ENCODE measurements at places on chromosomes 5 and 9.

- DNase-seq, result peak; percentile 25
Measured at GRCh38 chr5:56154732-56155484, 78.2 kb downstream of the ANKRD55 start.

DNA sequence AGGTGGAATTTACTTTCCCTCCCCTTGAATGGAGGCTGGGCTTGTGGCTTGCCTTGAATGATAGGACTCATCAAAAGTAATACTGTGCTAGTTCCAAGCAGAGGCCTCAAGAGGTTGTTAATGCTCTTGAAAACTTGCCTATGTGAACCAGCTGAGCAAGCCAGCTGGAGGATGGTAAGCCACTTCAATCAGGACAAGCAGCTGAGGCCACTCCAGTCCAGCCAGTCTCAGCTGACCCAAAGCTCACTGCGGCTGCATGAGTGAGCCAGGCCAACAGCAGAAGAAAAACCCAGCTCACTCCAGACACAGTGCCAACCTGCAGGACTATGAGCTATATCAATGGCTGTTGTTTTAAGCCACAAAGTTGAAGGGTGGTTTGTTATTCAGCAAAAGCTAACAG is 182.8 kb downstream of the MCTP1 start:
- no peak for DNase-seq

DNA sequence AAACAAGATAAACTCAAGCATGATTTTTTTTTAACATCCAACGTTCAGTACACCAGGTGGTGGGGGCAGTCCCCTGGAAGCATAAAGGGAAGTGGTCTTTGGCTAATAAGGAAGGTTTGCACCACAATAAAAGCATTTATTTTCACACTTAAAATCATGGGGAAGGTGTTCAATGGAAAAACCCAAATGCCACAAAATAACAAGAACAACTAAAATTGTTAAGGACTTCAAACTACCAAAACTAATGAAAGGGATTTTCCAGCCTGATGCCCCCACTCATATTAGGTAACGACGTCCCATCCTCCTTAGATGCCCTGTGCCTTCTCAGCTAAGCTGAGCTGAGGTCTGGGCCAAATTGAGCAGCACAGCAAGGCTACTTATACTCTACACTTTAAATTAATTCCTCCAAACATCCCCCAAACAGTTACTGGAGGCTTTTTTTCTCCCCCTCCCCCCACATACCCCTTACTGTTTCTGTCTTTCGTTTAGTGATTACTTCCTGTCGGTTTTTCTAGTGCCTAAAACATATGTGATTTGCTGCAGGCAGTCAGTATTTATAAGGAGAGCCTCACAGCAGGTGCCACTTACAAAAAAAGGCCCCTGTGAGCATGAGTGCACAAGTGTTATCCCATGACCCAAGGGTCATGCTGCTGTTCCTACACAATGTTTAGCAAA is 259.7 kb upstream of the ZNF608 start:
- DNase-seq, result no peak

DNA sequence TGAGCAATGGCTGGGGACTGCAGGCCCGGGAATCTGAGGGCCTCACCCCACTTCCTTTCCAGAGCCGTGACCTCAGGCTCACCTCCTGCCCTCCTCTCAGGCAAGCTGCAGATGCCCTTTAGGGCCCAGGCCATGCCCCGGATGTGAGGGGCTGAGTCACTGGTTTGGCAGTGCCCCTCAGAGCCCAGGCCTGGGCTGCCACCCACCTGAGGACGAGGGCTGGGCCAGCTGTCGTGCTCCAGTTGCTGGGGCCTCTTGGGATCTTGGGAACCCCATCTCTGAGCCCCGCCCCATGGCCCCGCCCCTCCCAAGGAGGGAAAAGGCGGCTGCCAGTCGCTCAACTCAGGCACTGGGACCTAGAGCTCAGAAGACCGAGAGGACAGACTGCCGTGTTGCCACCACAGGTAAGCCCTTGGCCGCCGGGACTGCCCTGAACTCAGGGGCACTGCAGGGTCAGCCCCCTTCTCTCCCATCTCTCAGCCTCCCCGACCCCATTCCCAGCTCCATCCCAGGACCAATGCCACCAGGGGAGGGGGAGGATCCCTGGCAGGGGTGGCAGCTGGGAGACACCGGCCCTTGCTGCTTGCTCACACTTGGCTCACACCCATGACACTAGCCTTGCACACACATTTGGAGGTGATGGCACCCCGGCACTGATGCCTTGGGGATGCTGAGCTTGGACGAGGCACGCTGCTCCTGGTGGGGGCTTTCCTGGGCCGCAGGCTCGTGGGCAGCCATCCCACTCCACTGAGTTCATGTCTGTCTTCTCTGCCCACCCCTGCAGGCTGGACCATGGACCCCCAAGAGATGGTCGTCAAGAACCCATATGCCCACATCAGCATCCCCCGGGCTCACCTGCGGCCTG is at the start of gene CYSRT1:
TSS of gene CYSRT1 (plus strand) at position 345 of the 865 bp plus-strand sequence. CDS start at position 793, 448 bp downstream.
- no peak for DNase-seq

GRCh38 chr5:134103397-134103796 is 11.1 kb upstream of the TCF7 start:
- no peak for DNase-seq

- no peak for DNase-seq
Measured at GRCh38 chr5:132354381-132355139, 14.9 kb upstream of the SLC22A5 start.

DNA sequence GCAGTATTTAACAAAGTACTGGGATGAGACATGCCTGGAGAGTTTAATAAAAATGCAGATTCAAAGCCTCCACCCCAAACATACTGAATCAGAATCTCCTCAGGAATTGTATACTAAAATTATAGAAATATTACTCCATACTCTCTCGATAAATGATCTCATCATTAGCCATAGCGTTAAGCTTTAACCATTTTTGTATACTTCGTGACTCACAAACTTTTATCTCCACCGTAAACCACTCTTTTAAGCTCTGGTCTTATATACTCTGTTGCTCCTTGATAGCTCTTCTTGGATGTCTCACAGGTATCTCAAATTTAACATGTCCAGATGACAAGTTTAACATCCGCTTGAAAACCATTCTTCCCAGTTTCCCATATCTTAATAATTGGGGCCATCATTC is 327.8 kb downstream of the ADGRV1 start:
- DNase-seq, result no peak

- peak; percentile 18 for DNase-seq
Measured at GRCh38 chr5:171221916-171222315, 87.1 kb upstream of the TLX3 start.

DNA sequence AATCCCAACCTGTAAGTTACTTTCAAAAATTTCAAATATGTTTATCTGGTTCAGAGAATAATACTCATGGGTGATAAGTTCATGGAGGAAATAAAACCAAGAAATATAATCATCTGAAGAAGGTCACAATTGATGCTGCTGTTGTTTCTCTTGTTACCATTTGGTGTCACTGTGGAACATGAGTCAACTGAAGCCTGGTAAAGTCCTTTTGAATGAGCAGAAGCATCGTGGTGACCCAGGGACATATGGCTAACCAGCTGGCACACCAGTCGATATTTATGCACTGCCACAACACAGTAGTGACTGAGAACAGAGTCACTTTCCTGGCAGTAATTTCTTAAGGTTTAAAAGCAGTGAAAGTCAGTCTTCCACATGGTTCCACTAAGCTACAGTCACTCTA is 612.9 kb upstream of the TLE4 start:
- no peak for DNase-seq

DNA sequence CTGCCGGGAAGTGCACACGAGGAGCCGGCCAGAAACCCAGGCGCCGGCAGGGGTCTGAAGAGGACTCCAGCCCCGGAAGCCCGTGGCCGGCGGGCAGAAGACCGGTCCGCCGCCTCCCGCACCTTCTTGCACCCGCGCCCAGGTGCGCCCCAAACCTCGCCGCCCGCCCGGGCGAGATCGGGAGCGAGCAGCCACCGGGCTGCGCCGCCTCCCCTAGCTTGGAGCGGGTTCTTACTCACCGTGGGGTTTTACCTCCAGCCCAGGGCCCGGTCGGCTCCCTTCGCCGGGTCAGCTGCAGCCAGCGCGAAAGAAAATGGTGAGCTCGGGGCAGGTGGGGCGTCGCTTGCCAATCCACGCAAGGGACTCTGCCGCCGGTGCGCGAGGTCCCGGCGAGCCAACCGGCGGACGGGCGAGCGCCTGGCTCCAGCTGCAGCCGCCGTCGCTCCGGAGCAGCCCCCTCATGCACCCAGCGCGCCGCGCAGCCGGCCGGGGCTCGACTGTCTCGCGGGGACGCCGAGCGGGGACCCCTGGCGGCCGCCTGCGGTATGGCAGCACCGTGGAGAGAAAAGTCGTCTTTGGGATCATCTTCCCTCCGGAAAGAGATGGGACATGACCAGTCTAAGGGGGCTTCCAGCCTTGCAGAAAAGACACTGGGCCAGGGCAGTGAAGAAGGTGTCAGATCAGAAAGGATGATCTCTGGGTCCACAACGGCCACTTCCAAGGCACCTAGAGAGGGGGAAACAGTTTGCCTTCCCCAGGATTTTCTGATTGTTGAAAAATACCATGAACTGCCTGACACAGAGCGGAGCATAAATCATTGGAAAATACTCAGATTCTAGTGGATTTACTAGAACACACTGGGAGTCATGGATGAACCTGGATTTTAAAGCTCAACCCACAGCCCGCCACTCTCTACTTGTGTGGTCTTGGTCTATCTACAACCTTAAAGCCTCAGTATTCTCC is at the start of gene MOB3B:
TSS of gene MOB3B (minus strand) at position 499 of the 963 bp plus-strand sequence. CDS start 74,264 bp downstream, outside the sequence.
- DNase-seq, result peak; percentile 56

- DNase-seq, result no peak
Measured at GRCh38 chr9:32497921-32498320, 28.1 kb downstream of the RIGI start.

- DNase-seq, result no peak
Measured at GRCh38 chr9:107409581-107410389, 79.8 kb downstream of the KLF4 start.

DNA sequence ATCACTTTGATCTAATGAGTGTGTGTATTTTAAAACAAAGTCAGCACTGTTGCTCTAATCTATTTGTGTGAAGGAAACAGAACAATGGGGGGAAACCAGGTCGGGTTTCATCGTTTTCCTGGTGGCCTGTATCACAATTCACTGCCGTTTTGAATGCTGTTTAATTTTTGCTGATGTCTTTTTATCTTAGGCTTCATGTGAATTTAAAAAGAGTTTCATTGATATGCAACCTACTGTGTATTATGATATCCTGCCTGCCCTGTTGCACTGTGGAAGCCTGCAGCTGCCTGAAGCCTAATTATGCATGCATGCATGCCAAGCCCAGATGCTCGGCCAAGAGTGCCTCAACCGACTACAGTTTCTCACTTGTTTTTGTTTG is 307.5 kb downstream of the ZNF608 start:
- no peak for DNase-seq

GRCh38 chr5:177132136-177133095 is 1.2 kb upstream of the NSD1 start:
- DNase-seq, result no peak

- DNase-seq, result no peak
Measured at GRCh38 chr9:78971540-78971939, 600.2 kb upstream of the TLE4 start.

GRCh38 chr5:124705577-124705976 is 40.9 kb downstream of the ZNF608 start:
- DNase-seq, result no peak

DNA sequence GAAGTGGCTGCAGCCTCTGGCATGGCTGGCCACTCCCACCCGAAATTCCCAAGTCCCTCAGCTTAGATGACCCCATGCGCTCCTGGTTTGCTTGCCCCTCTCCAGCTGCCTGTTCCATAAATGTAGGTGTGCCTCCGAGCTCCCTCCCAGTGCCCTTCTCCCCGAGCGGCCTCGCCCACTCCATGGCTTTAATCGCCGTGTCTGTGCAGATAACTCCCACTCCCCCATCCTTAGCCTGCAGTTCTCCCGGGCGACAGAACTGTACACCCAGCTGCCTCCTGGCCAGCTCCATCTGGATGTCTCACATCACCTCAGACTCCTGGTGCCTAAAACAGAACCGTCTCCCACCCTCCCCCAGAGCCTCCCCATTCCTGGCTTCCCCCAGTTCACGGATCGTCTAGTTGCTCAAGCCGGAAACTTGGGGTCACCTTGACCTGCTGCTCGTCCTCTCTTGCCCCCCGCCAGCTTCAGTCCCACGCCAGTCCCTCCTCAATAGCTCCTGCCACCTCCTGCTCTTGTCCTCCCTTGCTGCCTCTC is 24.1 kb downstream of the HK3 start:
- no peak for DNase-seq

GRCh38 chr5:177291735-177292134 is 11.8 kb downstream of the RAB24 start:
- no peak for DNase-seq

DNA sequence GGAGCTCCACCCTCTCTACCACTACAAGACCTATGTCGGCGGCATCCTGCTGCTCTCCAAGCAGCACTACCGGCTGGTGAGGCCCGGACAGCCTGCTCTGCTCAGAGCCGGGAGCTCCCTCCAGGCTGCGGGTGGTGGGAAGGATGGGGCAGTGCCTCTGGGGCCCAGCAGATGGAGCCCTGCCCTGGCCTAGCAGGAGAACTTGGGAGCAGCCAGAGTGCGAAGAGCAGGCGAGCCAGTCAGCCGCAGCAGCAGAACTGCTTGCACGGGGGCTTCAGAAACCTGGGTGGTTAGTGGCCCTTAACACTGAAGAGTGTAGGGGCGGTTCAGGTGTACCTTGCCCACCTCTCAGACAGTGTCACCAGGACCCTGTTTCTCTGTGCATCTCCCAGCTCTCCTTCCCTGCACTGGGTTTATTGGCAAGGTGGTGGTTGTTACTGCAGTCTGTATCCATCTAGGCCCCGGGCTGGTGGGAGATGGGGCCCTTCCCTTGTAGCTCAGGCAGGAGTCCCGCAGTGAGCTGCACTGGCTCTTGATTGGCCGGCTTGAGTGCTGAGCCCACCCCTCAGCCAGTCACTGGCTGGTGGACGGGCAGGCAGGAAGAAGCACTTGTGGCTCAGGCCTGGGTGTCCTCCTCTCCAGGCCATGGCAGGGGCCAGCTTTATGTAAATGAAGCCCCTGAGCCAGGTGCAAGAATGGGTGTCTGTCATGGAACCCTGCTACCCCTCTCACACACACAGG is 7.7 kb downstream of the B4GALT7 start:
- DNase-seq, result peak; percentile 76

GRCh38 chr5:26470439-26470838 is 567.9 kb downstream of the CDH9 start:
- DNase-seq, result no peak
